Heart right ventricle (tissue), 16 donors: ENCODE measurements at places on chromosomes 13 and 19.

- no peak for DNase-seq
- no peak overlapping the region for H3K4me3 ChIP-seq
- no peaks in the 10 kb centered on the region for H3K4me1 ChIP-seq
- no peaks in the 10 kb centered on the region for H3K36me3 ChIP-seq
- H3K27ac ChIP-seq, result no peak overlapping the region
These were observed 152.1 kb upstream of the SOX21 start for GRCh38 chr13:94864474-94864873.

DNA sequence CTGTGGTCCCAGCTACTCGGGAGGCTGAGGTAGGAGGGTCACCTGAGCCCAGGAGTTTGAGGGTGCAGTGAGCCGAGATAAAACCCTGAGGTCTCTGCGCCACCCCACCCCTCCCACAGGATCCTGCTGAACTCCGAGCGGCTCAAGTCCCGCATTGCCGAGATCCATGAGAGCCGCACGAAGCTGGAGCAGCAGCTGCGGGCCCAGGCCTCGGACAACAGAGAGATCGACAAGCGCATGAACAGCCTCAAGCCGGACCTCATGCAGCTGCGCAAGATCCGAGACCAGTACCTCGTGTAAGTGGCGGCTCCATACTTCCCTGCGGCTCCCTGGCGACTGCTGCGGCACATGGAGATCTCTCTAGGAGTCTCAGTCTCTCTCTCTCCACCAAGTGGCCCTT is 6.6 kb upstream of the IFI30 start:
- no peak overlapping the region for H3K27ac ChIP-seq
- DNase-seq, result no peak
- no peak overlapping the region for H3K4me3 ChIP-seq
- H3K36me3 ChIP-seq, result peaks cover 4% of the 10 kb centered on the region

GRCh38 chr19:10424011-10424637 is 3.8 kb downstream of the PDE4A start:
- H3K36me3 ChIP-seq, result no peaks in the 10 kb centered on the region
- H3K27ac ChIP-seq, result no peak overlapping the region
- H3K4me1 ChIP-seq, result peaks cover 34% of the 10 kb centered on the region
- DNase-seq, result peak; percentile 75

DNA sequence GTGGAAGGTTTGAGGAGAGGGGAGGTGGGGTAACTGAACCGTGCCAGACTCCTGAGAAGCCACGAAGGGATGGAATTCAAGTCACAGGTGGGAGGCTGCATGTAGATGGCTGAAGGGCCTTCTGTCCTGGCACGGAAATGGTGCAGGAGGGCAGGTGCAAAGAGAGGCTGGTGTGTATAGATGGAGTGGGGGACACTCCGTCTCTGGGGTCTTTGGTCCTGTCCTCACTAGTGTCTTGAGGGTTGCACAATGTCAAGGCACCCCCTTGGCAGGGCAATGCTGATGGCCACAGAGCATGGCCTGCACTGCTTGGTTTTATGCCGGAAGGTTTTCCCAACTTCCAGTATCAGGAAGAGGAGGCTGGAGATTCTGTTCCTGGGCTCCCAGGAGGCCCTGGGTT is 82.7 kb upstream of the SIAH3 start:
- no peaks in the 10 kb centered on the region for H3K4me1 ChIP-seq
- no peak overlapping the region for H3K4me3 ChIP-seq
- DNase-seq, result no peak
- peaks cover 22% of the 10 kb centered on the region for H3K27me3 ChIP-seq
- no peaks in the 10 kb centered on the region for H3K36me3 ChIP-seq

DNA sequence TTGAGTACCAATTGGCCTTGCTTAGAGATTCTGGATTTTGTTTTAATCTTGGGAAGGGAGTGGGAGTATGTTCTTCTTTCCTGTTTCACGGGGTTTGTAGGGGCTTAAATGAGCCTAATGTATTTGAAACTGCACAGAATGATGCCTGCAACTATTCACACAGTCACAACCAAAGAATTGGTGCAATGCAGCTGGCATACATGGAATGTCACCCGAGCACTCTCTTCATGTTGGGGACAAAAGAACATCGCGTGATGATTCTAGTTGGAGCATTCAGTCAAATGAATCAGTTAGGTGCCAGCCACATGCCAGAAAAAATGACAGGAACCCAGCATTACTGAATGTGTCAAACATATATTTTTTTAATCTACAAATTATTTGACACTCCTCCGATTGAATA is 22.1 kb downstream of the STARD13 start:
- peaks cover 86% of the 10 kb centered on the region for H3K4me1 ChIP-seq
- DNase-seq, result no peak
- no peaks in the 10 kb centered on the region for H3K36me3 ChIP-seq
- H3K27ac ChIP-seq, result peak overlapping the region; percentile 52
